Hepatocyte (in vitro differentiated cells): ENCODE measurements at places on chromosomes 5 and 9. TPM values are rescaled to one million over a fixed set of nuclear protein-coding genes. Genes with fewer than 3 reads are reported as not detected.

- no peak for DNase-seq
Observed at GRCh38 chr5:3131161-3131560, 379.7 kb upstream of the IRX2 start.

DNA sequence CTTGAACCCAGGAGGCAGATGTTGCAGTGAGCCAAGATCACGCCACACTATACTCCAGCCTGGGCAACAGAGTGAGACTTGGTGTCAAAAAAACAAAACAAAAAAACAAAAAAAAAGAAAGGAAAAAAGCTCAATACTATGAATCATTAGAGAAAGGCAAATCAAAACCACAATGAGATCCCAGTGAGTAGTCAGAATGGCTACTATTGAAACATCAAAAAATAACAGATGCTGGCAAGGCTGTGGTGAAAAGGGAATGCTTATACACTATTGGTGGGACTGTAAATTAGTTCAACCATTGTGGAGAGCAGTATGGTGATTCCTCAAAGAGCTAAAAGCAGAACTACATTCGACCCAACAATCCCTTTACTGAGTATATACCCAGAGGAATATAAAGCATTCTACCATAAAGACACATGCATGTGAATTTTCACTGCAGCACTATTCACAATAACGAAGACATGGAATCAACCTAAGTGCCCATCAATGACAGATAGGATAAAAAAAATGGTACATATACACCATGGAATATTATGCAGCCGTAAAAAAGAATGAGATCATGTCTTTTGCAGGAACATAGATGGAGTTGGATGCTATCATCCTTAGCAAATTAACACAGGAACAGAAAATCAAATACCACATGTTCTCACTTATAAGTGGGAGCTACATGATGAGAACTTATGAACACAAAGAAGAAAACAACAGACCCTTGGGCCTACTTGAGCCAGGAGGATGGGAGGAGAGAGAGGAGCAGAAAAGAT lies 81.9 kb upstream of the ARRDC3 start:
- no peak for DNase-seq

DNA sequence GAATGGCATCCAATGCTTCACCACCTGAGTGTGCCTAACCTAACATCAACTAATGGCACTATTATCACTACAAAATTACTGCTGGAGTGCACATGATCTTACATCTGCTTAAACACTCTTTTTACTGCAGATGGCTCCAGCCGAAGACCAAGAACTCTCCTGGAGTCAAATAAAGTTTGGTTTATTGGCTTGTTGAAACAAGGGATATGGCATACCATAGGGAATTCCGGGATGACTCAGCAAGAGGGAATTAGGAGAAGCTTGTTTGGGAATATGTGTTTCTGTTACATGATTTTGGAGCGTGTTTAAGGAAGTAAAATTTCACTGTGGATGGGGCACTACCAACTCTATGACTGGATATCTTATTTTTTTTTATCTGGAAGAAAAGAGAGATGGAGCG lies 872.6 kb downstream of the DTWD2 start:
- no peak for DNase-seq

- DNase-seq = no peak
Observed at GRCh38 chr5:131357739-131358561, 94.1 kb downstream of the CDC42SE2 start.

DNA sequence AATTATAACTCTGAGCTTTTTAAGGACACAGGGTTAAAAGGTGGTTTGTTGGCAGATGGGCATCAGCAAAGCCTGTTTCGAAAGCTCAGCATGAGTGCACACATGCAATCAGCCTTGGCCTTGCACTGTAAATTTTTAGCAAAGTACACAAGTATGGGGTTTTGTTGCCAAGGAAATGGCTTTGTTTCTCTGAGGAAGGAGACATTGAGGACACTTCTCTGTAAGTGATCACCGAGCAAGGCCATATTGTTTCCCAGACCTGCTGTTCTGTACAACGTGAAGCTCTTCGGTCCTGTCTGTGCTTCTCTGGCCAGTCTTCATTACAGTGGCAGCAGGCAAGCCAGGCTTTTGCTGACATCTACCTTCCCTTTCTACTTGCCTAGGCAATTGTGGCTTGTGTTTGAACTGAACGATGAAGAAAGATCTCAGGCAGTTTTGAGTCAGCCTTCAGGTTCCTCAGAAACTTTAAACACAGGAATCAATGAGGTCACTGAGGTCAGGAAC lies 27.9 kb upstream of the GLRX start:
- DNase-seq = no peak

GRCh38 chr9:132662152-132662945 lies 7.4 kb downstream of the DDX31 start:
- DNase-seq = no peak

- peak; percentile 69 for DNase-seq
Observed at GRCh38 chr5:61768692-61769281, 436.7 kb downstream of the ZSWIM6 start.

- DNase-seq = no peak
Observed at GRCh38 chr9:96021551-96022444, 146.3 kb downstream of the ERCC6L2 start.

DNA sequence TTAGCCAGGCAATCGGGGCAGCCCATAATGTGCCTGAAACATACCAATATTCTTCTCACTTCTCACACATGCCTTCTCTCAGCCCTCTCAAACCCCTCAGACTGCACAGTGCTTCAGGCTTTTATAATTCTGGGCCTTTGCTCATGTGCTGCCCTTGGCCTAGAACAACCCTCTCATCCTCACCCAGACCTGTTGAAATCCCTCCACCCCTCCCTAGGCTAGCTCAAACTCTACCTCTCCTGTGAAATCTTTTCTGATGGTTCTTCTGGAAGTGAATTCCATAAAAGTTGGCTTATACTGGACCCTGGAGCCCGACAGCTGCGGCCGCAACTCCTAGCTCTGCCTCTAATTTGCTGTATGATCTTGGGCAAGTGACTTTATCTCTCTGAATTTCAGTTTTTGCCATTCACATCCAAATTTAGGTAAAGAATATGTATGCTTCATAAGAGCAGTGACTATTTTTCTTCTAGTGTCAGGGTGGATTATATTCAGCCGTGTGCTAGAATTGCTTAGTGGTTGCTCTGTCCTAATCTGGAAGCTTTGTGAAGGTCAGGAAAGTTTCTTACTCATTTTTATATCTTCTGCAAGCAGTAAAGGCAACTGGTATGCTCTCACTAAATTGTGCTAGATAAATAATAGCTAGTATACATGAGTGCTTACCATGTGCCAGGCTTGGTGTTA lies 221.4 kb downstream of the MAPKAP1 start:
- no peak for DNase-seq

GRCh38 chr9:91942201-91942600 lies 7.8 kb downstream of the ROR2 start:
- no peak for DNase-seq

DNA sequence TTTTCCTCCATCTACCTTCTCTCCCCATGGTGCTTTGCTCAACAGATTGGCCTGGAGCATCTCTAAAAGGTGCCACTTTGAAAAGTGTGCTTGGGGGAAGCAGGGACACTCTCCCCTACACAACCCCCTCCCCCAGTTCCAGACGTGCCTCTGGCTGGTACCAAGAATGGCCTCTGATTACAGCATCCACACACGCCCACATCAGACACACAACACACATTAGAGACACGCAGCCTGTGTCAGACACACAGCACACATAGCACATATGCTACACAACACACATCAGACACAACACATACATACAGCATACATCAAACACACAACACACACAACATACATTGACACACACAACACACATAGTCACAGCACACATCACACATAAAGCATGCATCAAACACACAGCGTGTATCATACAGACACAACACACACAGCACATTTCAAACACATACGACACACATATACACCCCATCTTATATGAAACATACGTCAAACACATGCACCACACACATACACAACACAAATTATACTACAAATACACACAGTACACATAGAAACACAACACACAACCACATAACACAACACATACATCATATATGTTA lies 150.4 kb downstream of the RGS3 start:
- DNase-seq = no peak

GRCh38 chr5:66144834-66145390 lies 812 bp downstream of the SREK1 start:
- no peak for DNase-seq

- no peak for DNase-seq
Observed at GRCh38 chr9:96771124-96771523, 6.8 kb downstream of the ZNF510 start.

GRCh38 chr5:177309351-177310191 lies 2.1 kb downstream of the MXD3 start:
- DNase-seq = peak; percentile 79

GRCh38 chr5:163566678-163567077 lies 61.3 kb downstream of the MAT2B start:
- DNase-seq = no peak

DNA sequence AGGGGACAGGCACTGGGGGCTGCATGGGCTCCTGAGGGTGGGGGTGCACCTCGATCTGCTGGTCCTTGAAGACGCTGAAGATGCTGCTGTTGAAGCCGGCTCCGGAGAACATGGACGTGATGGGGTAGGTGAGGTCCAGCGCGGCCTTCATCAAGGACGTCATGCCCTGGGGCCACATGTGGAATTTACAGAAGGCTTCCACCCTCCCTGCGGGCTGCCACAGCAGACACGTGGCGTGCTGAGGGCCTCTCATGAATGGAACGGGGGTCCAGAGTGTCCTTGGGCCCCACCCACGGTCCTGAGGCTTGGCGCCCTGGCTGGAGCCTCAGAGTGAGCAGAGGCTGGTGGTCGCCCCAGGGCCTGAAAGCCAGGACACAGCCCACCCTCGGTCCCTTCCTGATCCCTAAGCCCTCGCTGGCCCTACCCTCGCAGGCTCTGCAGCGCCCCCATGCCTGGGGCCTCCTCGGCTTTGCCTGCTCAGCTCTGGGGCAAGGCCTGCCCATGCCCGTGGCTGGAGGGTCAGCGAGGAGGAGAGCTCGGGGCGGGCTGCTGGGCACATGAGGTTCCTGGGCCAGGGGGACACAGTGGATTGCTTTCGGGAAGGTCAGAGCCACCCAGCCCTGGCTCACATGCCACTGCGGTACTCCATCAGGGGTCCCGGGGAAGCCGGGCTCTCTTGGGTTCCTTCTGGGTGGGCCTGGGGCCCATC lies 5.3 kb upstream of the NSMF start:
- no peak for DNase-seq

DNA sequence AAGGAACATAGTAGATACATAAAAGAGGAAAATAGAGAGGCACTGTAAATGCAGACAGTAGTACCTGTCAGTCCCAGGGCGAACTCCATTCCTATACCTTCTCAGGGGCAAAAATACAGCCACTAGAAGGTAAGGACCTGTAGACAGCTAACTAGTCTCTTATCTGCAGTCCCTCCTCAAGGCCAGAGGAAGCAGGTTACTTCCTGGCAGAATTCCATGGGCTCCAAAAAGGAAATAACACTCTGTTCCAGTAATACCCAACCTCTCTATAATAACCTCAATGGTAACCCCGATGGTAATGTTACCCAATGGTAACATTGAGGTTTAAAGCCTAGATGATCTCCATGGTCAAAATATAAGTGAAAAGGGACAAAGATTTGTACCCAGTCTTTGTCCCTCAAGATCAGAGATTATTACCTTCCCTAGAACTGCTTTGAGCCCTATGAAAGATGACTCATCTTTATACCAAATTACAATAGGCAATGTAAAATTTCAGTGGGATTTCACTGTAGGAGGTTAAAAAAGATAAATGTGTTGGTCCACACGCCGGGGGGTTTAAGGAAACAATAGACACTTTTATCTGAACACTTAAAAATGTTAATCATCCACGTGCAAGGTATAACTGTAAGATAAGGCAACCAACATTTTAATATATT lies 113.0 kb downstream of the DENND1A start:
- DNase-seq = no peak

DNA sequence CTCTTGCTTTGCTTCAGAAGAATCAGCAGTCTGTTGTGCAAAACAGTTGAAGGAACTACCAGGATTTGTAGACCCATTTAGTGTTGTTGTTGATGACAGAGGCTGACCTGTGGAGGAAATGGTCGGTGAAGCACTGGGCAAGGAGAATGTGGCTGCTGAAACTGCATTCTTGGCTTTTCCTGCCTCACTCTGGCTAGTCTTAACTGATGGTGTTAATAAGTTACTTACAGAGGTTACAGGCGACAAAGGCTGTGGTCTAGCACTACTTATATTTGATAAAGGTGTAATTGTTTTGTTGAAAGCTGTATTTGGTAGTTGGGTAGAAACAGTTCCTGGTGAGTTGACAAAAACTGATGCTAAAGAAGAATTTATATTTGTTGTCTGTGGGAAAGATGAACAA lies 31.5 kb downstream of the MLANA start:
- no peak for DNase-seq

GRCh38 chr5:135219868-135220267 lies 179.2 kb downstream of the MACROH2A1 start:
- DNase-seq = no peak

The ENC1 gene
- 150 and 151 TPM in 2 replicates for total RNA-seq

The SPINK6 gene
- not detected in 2 replicates for total RNA-seq

The GDNF gene
- total RNA-seq = 0.20 and 1.1 TPM in 2 replicates

The PRRX2 gene
- 5.7 and 9.7 TPM in 2 replicates for total RNA-seq

The GFI1B gene
- 0.10 TPM in 1 of 2 replicates, not detected in the other for total RNA-seq
